Stimulated activated CD4-positive, alpha-beta T cell treated with anti-CD3 and anti-CD28 coated beads, Interleukin-2, amount 100 ng/mL, for 48 hours (primary cell): ENCODE measurements at places on chromosomes 1 and 21.

GRCh38 chr1:165573787-165574186 is 30.0 kb downstream of the LRRC52 start:
- DNase-seq: no peak

GRCh38 chr1:172402878-172403569 is 17.5 kb upstream of the C1orf105 start:
- no peak for DNase-seq

DNA sequence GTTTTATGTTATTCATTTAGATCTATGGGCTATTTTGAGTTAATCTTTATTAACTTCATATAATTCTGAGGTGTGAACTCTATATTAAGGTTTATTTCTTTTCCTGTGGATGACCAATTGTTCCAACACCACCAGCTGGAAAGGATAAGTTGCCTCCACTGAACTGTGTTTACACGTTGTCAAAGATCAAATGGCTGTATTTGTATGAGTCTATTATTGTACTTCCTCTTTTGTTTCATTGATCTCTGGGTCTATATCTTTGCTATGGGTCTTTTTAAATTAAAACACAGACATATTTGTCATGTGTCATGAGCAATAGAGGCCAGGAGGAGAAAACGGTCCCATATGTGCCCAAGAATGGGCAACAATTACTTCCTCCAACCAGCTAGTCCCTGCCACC is 5.2 kb upstream of the MAB21L3 start:
- DNase-seq: no peak

- no peak for DNase-seq
These were observed 5.0 kb upstream of the SH3BGRL3 start for GRCh38 chr1:26274801-26275425.

DNA sequence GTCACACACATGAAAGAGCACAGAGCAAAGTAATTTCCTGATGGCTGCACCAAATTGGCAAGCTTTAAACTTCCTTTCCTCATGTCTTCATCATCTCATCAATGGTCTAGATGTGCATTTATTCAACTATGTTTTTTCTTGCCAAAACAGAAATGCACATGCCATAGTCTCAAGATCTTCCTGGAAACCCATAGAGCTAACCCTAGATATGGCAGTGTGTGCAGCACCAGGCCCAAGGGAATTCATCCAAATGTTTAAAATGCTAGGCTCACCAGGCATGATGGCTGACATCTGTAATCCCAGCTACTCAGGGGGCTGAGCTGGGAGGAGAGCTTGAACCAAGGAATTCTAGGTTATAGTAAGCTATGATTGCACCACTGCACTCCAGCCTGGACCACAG is 31.2 kb upstream of the PALMD start:
- DNase-seq: no peak

DNA sequence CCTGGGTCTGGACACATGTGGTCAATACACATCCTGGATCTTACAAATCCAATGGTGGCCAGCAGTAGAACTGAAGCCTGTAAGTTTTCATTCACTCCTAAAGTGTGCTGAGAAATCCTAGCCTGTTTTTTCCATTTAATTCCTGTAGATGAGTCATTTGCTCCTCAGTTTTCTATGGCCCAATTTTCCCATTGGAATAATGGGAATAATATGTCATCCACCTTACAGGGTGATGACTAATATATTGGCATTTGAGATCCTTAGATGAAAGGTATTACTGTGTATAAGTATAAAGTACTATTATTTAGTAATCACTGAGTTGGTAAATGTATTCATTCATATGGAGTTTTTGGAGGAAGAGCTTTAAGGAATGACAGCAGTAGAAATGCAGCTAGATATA is 89.7 kb upstream of the ADAR start:
- no peak for DNase-seq

DNA sequence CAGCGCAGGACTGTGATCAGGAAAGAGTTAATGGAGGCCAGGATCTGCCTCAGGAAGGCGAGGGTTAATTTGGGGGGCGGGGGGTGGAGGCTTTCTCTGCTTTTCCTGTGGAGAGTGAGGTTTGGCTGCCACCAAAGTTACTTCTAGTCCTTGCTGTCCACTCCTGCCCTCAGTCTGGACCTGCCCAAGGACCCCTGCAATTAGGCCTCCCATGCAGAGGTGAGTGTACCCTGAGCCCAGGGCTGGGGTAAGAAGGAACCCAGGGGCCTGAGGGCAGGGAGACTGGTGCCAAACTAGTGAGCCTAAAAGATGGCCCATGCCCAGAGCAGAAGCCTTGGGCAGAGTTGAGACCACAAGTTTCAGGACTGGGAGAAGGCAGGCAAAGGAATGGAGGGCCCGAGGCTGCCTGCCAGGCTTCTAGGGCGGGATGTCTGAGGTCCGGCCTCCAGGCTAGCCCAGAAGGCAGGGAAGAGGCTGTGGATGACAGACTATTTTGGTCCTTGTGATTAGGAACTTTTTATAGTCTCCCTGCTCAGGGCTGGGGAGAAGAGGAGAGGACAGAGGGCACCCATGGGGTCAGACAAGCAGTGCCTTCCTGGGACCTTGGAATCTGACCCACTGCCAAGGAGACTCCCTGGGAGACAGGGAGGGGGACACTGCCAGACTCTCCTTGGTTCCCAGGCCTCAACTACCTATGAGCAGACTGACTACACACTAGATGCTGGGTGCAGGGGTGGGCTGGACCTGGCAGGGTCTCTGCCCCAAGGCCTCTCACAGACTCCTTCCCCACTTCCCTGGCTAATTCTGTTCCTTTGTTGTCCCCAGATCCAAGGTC is at the start of gene FAM110D:
FAM110D (plus strand) TSS at position 172 of the 835 bp plus-strand sequence. CDS start 2,213 bp downstream, outside the sequence.
- no peak for DNase-seq

GRCh38 chr1:89466307-89466930 is 58.2 kb upstream of the LRRC8B start:
- DNase-seq: no peak

DNA sequence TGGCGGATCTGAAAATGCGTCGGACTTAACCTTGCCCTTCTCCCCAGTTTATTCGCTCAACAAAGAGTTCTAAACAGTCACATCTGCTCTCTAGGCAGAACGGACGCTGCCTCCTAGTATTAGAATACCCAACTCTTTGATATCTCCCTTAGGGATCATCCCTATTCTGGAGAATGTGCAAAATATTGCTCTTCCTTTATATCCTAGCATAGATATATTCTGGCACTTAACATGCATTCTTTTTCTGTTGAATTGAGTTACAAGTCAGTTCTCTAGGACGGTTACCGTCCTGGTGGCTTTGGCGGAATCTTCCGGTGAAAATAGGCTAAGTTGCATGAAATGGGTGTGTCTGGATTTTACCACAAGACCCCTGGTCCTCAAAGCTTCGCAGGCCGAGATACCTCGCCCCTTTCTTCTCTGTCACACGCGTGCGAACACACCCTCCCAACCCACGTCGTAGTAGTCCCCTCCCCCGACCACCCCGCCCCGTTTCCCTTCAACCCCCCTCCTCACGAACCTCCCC is 501 bp upstream of the DNAJC6 start:
- DNase-seq: no peak

- DNase-seq: peak; percentile 6
These were observed 70.5 kb upstream of the HSPA13 start for GRCh38 chr21:14453339-14454015.

GRCh38 chr1:46062651-46063319 is 69.6 kb downstream of the PIK3R3 start:
- DNase-seq: peak; percentile 30

DNA sequence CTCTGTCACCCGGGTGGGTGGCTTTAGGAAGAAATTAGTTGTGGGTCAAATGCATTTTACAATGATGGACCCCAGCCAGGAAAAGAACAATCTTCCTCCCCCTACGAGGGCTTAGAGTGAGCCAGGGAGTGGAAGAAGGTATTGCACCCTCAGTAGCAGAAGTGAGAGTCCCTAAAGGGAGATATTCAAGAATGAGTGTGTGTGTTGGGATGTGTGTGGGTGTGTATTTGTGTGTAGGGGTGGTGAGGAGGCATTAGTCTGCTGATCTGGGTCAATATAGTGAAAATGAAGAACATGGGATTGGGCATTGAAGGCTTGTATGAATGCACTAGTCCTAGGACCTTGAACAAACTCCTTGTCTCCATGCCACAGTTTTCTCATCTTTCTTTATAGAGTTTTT is 85.2 kb upstream of the RUNX1 start:
- no peak for DNase-seq

DNA sequence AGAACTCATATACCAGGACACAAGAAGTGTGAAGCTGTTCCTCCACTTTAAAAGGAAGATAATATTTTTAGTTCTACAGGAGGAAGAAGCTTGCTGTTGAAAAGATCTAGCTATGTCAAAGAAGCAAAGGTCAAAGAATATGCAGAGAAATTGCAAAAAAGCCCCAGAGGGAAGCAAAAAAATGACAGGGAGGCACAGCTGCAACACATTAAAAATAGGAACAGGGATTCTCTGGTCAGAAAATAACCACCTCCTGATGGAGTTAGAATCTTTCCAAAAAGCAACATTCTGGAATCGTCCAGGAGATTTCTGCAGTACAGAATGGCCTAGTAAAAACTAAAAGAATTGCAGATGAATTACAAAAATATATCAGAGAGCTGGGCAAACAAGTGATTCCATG is 238.9 kb upstream of the PRMT6 start:
- DNase-seq: no peak

GRCh38 chr1:164755690-164756089 is 196.7 kb downstream of the PBX1 start:
- DNase-seq: no peak

DNA sequence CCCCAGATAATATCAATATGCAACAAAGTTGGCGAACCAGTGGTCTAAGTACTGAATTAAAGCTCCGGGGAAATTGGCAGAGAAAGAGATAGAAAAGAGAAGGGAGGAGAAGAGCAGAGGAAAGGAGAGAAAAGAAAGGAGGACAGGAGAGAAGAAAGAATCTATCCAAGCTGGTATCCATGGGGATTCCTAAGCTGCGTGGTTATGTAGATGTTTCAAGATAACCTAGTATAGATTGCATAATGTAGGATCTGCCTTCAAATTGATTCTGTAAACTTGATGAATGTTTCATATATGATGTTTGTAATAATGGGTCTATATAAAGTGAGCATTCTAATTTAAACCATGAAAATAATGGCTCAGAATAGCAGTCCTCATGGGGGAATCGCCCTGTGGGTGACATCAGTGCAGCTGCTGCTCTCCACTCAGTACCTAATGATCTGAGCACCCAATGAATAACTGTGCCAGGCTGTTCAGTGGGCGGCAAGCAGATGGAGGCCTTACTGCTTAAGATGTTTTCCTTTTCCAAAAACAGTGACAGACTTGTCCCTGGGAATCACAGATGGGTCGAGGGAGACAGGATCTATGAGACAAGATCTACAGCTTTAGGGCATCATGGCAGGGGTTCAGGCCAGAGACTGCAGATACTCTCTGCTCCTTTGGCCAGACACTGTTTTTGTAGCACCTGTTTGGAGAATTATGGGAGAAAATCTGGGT is 78.0 kb downstream of the LAMC2 start:
- no peak for DNase-seq

DNA sequence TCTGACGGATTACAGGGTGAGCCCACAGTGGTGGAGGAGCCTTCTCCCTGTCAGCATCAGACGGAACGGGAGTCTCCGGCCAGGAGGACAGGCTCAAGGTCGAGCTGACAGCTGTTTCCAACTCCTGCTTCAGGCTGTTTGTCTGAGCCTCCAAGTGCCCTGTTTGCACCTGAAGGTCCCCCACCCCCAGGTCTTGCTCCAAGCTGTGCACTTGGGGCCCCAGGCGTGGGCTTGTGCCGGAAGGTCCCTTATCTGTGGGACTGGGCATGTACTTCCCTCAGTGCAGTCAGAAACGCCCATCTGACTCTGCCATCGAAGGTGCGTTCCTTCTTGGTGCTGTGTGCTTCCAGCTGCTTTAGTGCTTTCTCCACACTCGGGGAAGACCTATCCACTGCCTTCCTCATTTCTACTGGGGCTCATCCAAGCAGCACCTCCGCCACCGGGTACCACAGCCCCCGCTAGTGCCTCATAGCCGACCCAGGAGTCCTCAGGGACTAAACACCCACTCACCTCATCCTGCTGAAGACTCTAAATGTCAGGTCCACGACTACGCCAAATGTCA is 29.5 kb upstream of the CR2 start:
- no peak for DNase-seq

DNA sequence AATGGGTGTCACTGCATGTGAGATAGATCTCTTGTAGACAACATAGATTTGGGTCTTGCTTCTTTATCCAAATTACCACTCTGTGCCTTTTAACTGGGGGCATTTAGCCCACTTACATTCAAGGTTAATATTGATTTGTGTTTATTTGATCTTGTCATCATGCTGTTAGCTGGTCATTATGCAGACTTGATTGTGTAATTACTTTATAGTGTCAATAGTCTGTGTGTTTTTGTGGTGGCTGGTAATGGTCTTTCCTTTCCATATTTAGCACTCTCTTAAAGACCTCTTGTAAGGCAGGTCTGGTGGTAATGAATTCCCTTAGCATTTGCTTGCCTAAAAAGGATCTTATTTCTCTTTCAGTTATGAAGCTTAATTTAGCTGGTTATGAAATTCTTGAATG is 29.6 kb downstream of the ZNF691 start:
- no peak for DNase-seq

GRCh38 chr1:197485790-197486189 is 217.7 kb downstream of the CRB1 start:
- DNase-seq: no peak

DNA sequence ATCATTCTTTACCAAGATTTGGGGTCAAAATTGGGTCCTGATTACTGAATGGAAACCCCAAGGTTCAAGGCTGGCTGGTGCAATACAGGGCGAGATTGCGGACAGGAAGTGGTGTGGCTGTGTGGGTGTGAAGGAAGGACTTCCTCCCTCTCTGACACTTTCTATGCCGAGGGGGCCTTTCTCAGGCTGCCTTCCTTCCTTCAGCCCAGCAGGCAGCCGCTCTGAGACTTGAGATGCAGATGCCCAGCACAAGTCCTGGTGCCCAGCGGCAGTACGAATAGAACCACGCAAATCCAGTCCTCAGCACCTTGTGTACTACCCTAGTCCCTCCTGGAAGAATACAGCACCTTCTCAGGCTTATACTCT is 16.3 kb downstream of the BATF3 start:
- no peak for DNase-seq

GRCh38 chr21:42527489-42528158 is 14.0 kb downstream of the SLC37A1 start:
- DNase-seq: peak; percentile 32

DNA sequence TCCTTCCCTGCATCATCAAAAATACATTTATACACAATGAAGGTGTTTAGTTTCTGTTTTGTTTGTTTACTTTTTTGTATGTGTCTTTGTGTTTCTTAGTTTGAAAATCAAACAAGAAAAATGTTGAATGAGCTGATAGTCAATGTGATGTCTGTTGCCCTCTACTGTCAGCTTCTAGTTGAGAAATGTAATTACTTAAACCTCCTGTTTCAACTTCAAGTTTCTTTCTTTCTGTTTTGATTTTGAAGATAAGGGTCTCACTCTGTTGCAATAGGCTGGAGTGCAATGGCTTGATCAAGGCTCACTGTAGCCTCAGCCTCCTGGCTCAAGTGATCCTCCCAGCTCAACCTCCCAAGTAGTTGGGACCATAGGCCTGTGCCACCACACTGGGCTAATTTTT is 37.5 kb downstream of the SPTA1 start:
- no peak for DNase-seq

DNA sequence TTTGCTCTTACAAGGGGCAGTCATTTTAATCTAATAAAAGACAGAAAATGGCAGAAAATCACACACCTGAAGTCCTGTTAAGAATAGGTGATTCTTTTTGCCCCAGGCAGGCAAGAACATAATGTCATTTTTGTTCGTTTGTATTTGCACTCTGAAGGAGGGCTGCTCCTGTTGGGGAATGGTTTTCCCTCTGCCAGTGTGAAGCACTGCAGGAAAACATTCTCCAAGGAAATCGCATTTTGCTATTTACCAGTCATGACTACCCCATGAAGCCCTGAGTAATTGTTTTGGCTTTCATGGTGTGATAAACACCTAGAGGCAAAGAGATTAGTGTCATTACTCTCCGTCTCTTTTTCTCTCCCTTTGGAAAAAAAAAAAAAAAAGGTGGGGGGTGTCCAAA is 345.5 kb downstream of the NTNG1 start:
- DNase-seq: no peak
